ENCODE measurements at places on chromosomes 7 and 10.

DNA sequence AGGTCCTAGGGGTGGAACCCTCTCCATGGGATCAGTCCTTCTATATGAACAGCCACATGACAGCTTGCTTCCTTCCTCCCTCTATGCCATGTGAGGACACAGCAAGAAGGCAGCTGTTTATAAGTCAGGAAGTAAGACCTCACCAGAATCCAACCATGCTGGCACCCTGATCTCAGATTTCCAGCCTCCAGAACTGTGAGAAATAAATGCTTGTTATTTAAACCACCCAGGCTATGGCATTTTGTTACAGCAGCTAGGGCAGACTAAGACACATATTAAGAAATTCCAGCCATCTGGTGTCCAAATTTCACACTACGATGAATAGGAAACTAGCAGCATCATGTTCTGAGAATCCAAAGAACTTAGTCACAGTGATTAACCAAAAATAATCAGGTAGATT, 140.1 kb downstream of the ZFAND4 start:
- no peak for DNase-seq

DNA sequence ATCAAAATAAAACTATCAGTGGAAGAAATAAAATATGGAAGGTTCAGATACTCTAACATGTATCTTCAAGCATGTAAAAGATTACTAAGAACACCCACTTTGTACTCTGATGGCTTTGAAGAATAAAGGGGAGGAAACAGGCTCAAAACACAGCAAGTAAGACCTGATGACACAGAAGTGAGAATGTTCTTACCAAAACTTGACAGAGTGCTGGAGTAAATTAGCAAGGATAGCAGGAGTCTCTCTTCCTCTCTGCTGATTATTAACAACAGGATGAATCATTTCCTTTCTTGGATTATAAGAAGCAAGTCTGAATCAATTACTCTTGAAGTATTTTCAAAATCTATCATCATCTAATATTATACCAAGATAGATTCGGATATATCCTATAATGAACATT, 47.5 kb downstream of the GLI3 start:
- DNase-seq: no peak

DNA sequence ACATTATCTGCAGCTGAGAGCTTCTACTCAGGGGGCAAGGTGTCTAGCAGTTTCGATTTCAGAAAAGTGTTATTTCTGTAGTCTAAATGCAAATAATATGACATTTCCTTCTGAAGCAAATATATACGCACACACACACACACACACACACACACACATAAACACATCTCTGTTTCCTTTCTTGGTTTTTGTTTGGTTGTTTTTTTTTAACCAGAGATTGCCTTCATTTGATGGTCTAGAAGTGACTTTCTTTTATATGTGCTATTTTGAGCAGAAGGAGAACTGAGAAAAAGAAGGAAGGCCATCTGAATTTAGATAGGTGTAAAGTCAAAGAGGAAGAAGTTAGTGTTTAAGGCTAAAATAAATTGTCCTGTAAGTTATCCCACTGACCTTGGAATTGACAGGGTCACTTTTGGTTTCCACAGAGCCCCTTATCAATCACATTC, 142.2 kb downstream of the TRIL start:
- no peak for DNase-seq

DNA sequence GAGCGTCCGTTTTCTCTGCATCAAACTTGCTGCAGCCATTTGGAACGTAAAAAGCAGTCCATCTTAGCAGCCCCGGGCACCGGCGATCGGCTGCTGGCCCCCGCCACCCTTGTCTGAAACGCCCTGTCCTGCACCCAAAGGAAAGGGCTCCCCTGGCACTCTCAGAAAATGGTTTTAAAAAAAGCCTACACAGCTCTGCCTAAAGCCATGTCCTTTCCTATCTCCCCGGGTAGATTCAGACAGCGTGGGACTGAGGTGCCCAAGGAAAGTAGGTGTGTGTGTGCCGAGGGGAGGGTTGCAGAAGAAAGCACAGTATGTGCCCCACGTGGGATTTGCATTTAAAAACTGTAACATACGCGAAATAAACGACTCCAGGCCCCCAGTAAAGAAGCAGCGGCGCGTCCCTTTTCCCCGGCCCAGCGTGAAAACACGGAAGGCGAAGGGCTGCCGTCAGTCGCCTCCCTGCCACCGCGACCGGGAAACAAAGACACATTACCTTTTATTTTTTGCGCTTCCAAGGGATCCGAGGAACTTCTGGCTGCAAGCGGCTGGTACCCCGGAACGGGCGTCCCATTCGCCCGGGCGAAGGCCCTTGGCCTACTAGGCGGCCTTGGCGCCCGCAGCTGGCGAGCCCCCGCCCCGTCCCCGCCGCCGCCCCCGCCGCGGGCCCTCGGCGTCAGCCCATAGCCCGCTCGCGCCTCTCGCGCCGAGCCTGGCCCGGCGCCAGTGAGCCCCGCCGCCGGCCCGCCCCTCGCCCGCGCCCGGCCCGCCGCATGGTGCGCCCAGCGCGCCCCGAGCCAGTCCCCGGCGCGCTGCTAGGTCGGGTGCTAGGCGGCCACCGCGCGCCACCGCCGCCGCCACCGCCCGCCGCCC, 304.6 kb downstream of the PRPF18 start:
- DNase-seq: no peak

GRCh38 chr10:117541909-117542705, 439 bp upstream of the EMX2 start:
- peak; percentile 87 for DNase-seq

DNA sequence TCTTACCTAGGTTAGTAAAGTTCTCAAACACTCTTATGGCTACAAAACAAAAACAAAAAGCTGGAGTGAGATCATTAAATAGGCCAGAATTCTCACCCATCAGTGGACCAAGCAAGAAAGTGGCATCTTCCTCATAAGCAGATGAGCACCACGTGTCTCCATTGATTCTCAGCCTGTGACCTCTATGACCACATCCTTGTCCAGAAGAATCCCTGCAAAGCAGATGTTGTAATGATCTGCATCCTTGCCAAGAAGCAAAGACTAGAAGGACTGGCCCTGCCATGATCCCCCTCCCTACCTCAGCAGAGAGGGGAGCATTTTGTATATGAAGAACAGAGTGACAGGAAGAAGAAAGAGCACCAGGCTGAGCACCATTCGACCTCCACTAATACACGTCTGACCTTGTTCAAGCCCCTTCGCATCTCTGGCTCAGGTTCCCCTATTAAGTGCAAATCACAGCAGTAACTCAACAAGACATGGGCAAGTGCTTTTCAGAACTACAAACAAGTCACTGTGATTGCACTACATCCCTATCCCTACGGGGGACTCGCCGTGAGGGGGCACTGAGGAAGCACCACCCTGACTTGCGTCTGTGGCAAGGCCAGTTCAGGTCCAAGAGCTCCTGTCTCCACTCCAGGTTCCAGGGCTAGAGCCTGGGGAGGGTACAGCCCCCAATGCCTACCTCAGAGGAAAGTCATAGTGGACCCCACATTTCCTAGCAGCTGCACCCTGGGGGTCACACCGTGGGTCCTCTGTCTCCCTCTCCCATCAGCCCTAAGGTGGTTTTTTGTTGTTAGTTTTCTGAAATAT, 22.2 kb upstream of the RASSF4 start:
- DNase-seq: no peak

DNA sequence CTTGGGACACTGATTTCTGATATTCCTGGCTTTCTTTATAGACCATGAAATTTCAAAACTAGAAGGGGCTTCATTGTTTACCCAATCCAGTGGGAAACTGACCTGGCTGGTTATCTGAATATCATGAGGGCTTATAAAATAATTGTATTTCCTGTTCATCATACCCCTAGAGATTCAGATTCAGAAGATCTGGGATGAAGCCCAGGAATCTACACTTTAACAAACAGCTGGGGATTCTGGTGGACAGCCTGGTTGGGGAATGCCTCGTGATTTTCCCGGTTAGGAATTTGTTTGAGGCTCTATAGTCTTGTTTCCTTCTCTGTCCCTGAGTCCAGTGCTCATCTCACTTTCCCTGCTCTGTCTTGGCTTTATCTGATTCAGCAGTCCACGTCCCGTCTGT, 110.3 kb downstream of the ADRA2A start:
- DNase-seq: no peak

GRCh38 chr10:16545116-16545736, 23.5 kb upstream of the C1QL3 start:
- DNase-seq: no peak

DNA sequence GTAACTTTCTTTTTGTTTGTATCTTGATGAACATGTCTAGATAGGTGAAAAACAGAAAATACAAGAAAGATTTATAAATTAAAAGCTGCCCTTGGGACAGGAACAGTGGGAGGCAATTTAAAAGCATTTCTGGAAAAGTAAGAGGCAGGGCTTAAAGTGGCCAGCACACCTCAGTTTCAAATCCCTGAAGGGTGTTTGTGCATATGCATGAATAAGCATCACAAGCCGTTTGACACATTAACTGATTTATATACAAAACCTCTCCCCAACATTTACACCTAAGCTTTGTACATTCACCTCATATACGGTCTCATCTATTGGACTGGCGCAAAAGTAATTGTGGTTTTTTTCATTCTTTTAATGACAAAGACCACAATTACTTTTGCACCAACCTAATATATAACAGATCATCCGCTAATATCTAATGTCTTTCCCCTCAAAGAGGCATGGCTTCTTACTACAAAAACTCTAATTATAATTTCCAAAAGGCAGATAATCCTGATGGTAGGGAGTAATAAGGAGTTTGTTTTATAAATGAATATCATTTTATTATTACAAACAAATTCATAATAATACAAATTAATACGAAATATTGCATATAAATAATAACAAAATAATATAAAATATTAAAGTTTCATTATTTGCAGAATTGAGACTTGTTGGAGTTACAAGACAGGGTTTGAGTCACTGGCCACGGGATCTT, 48.3 kb downstream of the LRGUK start:
- DNase-seq: no peak

DNA sequence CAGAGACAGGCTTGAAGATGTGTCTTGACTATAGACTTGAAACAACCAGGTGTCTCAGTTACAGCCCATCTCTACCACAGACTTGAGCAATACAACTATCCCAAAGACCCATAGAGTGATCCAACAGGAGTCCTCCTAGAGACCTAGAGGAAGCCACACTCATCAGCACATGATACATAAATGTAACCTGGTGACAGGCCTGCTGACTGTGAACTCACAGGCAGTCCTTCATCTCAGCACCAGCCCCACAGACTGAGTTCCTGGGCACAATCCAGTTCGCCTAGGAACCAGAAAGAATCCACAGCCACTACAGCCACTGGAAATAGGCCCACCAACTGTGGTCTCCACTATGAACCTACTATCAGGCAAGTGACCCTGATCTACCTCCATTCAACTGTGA, 121.3 kb downstream of the MACC1 start:
- DNase-seq: no peak

DNA sequence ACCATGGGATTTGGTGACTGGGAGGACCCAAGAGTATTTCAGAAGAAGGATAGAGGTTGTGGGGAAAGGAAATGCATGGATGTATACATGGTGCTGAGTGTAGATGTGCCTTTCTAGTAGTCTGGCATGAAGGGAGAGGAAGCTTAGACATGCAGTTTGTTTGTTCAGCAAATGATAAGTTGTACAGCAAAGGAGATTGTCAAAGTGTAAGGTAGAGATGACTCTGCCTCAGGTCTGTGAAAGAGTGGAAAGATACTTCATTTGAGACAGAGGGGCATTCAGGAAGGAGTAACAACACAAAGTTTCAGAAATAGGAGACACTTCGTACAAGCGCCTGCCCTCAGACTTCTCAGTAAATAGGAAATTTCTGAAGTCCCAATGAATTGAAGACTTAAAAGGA, 152.3 kb downstream of the CELF2 start:
- no peak for DNase-seq

- DNase-seq: no peak
Measured at GRCh38 chr10:73920089-73920488, 9.2 kb downstream of the PLAU start.

GRCh38 chr7:33582104-33582503, 323.2 kb upstream of the BMPER start:
- no peak for DNase-seq

DNA sequence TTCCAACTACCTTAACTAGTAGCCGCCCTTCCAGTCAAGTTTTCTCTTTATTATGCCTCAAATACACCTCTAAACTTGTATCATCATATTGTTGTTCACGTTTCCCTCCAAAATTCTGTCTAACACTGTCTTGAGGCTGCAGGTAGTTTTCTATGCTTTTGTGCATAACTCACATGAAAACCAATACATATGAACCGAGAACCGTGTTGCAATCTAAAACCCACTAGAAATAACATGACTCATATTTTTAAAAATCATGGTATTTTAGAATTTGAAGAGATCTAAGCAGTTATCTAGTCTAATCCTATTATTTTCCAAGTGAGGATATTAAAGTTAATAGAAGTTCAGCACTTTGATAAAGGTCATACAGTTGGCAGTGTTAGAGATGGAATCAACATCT, 18.2 kb downstream of the LIPF start:
- no peak for DNase-seq

GRCh38 chr7:30657131-30657530, 25.1 kb downstream of the CRHR2 start:
- DNase-seq: no peak

GRCh38 chr10:97270523-97271154, 21.8 kb downstream of the ARHGAP19 start:
- DNase-seq: no peak

DNA sequence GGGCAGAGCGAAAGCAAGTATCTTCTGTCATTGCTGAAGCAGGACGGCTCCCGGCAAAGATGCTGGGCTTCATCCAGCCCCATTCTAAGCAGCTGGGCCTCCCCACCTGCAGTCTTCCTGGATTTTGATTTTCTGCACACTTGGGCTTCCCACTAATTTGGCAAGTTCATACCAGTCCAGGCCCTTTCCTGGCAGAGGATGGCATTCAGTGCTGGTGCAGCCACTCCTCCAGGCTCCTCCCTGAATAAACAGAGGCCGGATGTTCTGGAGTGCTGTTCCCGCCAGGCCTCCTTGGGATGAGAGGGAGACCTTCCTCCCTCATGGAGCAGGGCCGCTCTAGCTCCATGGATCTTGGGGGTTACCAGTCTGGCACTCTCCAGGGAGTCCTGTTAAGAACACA, 3.4 kb downstream of the BAG3 start:
- DNase-seq: no peak

- DNase-seq: no peak
Measured at GRCh38 chr7:17304926-17305325, 6.5 kb downstream of the AHR start.

DNA sequence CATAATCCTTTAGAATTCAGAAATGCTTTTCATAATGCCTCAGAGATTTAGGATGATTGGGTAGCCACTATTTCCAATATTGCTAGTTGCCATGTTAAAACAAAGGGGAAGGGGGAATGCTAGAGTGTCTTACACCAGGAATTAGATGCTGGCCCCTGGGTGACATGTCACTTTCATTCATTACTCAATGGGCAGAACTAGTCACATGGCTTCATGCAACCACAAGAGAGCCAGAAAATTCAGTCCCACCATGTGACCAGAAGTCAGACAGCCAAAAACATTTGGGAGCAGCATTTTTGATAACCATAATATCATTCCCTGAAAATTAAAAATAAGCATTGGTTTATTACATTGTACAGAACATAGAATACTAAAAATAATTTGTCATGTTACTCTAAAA, 81.2 kb downstream of the CREB5 start:
- DNase-seq: no peak

- no peak for DNase-seq
Measured at GRCh38 chr10:68251151-68251550, 19.2 kb upstream of the ATOH7 start.

GRCh38 chr7:29039821-29040578, 81.9 kb upstream of the TRIL start:
- no peak for DNase-seq

GRCh38 chr7:108086546-108086945, 43.6 kb downstream of the LAMB4 start:
- no peak for DNase-seq

Data from NCI-H1105 (cell line).